ENCODE measurements at places on chromosomes 1 and 21. TPM values are rescaled to one million over a fixed set of nuclear protein-coding genes. Genes with fewer than 3 reads are reported as not detected.

DNA sequence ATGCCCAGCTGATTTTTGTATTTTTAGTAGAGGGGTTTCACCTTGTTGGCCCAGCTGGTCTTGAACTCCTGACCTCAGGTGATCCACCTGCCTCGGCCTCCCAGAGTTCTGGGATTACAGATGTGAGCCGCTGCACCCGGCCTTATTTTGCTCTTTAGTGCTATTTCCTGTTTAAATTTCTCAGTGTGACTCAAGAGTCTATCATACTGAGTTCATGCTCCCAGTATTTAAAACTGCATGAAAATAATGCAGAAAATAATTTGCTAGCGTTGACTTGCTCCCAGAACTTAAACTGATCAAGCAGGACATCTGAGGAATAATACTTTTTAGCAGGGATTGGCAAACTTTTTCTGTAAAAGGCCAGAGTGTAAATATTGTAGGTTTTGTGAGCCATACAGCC is 86.4 kb upstream of the C1orf21 start:
- no peak for DNase-seq

The TRIM17 gene
- total RNA-seq = not detected

The MR1 gene
- total RNA-seq = 7.1 TPM

- DNase-seq = peak; percentile 3
Measured at GRCh38 chr1:170967042-170967910, 31.9 kb downstream of the MROH9 start.

DNA sequence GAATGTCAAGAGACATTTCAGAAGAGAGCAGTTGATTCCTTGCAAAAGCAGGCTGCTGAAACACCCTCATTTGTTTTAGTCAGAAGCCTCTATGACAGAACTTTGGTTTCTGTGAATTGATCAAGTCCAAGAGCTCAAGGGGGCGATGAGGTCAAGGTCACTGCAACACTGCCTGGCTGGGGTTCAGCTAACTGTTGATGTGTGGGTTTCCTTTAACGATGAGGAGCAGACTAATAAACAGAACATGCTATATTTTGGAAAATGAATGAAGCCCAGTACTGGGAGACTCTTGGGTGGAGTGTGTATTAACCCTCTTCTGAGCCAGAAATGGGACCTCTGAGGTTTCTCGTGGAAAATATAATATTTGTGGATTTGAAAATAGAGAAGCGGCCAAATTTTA is 109.3 kb downstream of the ZC3H11B start:
- DNase-seq = no peak

- no peak for DNase-seq
Measured at GRCh38 chr1:6357243-6357936, 36.2 kb downstream of the ACOT7 start.

The GPR153 gene
- 6.3 TPM for total RNA-seq

- DNase-seq = peak; percentile 46
Measured at GRCh38 chr1:67898033-67898726, 64.9 kb upstream of the GNG12 start.

DNA sequence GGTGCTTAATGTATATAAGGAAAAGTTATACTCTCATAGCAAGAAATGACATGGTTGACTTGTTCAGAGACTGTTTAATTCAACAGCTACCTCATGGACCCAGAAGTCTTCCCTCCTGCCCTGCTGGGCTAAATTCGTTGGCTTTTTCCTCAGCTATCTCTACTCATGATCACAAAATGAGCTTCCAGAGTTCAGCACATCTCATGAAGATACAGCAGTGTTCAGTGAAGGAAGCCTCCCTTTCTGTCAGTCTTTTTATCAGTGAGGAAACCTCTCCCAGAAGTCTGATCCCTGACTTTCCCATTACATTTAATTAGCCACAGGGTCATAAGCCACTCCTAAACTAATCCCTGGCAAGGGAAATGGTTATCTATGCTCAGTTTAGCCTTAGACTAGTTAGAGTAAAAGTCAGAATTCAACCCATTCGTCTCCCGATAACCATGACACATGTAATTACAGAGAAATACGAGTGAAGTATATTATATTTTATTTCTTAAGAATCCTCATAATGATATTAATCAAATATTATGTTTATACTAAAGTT is 97.5 kb downstream of the DENND1B start:
- no peak for DNase-seq

The BSND gene
- total RNA-seq = not detected

The ALX3 gene
- not detected for total RNA-seq

Measured in Daoy (cell line).